ENCODE measurements at places on chromosomes 5 and 9.

DNA sequence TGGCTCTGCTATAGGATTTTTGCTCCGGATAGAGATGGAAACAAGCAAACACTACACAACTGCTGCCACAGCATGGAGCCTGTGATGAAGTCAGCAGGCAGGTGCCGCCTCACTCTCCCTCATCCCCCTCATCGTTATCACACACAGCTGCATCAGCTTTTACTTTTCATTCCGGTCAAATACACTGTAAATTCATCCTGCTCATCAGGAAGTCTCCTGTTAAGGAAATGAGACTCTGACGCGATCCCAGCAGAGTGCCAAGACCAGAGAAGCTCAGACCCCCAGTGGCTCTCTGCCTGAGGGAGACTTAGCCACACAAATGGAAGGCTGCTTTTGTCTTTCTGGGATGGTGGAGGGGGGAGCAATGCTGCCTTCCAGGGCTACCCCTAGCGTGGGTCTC lies 270.2 kb downstream of the ELAVL2 start:
- DNase-seq: no peak

DNA sequence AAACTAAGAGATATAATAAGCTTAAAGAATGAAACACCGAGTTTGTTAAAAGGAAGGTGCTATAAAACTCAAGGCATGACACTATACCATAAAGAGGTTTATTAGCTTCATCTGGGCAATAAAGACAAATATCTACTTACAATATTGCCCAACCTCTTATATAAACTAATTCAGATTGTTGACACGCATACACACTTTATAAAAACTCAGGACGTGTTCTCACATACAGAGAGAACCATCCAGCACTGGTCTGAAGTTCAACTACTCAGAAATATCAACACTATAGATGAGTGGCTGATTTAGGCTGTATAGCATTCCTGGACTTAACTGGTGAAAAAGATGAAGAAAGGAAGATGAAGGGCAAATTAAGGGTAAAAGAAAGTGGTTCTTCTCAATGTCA lies 81.2 kb downstream of the FRMD3 start:
- DNase-seq: no peak

DNA sequence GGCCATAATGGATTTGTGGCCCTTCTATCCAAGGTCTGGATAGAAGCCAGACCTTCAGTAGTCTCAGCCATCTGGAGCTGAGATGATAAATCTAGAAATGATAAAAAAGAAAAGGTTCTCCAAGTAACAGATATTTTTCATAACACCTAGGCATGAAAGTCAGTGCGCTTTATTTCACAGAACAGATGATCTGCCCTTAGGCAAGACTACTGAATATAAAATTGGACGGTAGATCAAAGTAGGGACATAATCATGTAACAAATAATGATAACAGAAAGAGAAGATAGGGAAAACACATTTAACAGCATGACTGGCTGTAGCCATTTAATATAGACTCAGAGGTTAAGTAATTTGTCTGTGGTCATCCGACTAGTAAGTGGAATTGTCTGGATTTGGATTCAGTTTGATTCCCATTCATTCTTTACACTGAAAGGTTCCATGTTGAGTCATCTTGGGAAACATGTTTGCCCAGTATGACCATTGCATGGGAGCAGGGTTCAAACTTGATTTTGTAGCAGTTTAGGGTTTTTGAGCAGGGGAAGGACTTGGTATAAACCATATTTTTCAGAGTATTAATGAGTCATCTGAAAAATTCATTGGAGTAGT lies 4.1 kb upstream of the CAVIN4 start:
- no peak for DNase-seq

DNA sequence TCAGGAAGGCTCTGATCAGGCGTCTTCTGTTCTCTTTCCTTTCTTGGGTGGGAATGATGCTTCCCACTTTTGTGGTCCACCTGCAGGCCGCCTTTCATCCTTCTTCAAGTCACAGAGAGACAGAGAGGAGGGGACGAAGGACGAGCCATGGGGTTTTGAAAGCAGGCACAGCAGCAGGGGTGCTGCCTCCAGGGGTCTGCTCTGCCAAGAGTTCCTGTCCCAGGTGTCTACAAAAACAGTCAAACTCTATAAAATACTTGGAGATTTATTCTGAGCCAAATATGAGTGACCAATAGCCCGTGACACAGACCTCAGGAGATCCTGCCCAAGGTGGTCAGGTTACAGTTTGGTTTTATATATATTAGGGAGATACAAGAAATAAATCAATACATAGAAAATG lies 34.5 kb upstream of the LCP2 start:
- no peak for DNase-seq

DNA sequence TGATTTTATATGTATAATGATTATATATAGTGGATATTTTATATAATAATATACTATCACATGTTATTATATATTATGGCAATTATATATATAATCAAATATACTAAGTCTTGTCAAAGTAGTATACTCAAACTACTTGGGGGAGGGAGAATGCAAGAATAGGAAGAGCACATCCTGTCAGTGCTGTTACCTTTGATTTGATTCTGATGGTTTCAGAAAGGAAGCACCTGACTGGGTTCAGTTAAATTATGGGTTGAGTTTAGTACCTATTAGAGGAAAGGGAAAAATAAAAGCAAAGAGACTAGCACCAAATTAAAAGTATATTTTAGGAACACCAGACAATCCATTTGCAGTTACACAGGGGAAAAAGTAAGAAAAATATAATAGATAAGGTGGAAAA lies 107.6 kb downstream of the GRIA1 start:
- no peak for DNase-seq

DNA sequence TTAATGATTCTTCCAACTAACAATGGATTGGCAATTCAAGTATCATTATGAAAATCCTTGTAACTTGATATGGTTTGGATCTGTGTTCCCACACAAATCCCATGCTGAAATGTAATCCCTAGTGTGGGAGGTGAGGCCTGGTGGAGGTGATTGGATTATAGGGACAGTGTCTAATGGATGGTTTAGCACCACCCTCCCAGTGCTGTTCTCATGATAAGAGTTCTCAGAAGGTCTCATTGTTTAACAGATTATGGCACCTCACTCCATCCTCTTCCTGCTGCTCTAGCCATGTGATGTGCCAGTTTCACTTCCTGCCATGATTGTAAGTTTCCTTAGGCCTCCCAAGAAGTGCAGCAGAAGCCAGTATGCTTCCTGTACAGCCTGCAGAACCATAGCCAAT lies 1116.2 kb upstream of the EDIL3 start:
- DNase-seq: no peak

GRCh38 chr5:88487066-88487465 lies 218.4 kb upstream of the TMEM161B start:
- no peak for DNase-seq

DNA sequence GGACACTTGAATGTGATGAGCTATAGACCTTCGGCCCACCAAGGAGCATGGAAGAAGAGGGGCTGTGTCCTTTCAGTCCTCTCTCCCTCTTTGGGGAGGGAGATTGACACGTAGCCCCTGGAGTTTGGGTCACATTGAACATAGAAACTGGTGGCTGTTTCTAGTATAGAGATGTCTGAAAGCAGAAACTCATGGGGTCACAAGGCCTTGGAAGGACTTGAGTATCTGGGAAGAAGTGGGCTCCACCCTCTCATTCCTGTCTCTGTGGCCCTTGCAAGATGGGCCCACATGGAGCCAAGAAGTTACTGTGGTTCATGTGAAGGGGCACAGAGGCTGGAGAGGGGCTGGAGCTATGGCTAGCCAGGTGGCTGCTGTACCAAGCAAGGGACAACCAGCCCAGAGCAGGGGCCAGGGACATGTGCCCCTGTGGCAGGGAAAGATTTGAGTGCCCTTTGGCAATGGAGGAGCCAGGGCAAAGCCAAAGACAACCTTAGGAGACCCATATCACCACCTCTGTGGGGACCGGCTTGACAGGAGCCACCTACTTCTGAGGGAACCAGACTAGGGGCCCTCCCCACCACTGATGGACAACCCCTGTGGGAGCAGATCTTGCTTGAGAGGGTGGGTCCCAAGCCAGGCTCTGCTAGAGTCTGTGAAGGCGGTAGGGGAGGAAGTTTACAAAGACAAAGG lies 12.8 kb upstream of the ANGPTL2 start:
- no peak for DNase-seq

DNA sequence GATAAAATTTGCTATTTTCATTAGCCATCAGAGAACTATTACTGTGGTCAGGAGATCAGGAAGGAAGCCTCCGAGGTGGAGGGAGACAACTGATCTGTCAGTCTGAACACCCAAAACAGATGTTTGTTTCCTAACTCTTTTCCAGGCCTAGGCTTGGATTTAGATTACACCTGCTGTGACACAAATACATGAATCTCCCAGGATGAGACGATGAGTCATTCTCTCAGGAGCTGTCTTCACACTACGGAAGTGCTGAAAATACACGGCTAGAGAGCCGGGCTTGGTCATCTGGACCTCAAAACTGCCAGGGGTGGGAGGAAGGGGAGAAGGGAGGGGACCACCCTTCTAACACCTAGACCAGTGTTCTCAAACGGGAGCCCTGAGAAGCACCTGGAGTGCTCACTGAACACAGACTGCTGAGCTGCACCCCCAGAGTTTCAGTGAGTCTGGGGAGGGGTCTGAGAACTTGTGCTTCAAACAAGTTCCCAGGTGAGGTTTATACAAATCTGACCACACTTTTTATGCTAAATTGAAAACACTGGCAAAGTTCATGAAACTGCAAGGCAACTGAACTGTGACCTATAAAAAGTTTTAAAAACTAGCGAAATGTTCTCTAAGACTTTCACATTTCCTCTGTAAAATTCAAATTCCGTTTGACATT lies 80.3 kb upstream of the EQTN start:
- no peak for DNase-seq

GRCh38 chr5:111079846-111080245 lies 8.3 kb downstream of the TSLP start:
- no peak for DNase-seq

DNA sequence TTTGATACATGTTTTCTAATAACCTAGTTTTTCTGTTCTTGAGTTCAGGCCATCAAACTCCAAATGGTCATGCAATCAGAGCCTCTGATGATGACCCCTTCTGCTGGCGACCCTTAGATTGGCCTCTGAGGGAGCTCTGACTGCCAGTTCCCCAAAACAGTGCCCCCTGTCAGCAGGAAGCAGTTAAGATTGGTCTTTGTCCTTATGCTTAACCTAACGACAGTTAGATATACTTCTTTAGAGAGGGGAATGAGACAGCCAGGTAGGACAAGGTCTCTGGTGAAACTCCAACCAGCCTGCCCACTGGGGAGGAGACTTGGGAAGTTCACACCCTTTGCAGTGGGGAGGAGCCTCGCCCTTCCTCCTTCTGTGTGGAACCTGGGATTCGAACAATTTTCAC lies 390.4 kb upstream of the KIF2A start:
- no peak for DNase-seq

DNA sequence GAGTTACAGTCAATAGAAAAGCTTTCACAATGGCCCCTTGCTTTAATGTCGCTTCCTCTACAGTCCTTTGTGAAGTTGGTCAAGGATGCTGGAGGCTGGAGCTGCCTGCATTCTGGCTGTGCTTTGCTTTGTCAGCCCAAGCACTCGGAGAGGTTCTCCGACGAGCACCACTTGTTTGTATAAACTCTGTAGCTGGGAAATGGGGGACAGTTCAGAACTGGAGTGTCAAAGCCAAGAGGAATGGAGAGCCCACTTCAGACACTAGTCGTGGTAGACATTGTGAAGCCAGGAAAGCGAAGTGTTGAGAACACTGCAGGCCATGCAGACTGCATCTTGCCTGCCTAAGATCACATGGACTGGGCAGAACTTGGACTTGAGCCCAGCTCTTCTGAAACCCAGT lies 330.3 kb downstream of the GADD45G start:
- DNase-seq: no peak

DNA sequence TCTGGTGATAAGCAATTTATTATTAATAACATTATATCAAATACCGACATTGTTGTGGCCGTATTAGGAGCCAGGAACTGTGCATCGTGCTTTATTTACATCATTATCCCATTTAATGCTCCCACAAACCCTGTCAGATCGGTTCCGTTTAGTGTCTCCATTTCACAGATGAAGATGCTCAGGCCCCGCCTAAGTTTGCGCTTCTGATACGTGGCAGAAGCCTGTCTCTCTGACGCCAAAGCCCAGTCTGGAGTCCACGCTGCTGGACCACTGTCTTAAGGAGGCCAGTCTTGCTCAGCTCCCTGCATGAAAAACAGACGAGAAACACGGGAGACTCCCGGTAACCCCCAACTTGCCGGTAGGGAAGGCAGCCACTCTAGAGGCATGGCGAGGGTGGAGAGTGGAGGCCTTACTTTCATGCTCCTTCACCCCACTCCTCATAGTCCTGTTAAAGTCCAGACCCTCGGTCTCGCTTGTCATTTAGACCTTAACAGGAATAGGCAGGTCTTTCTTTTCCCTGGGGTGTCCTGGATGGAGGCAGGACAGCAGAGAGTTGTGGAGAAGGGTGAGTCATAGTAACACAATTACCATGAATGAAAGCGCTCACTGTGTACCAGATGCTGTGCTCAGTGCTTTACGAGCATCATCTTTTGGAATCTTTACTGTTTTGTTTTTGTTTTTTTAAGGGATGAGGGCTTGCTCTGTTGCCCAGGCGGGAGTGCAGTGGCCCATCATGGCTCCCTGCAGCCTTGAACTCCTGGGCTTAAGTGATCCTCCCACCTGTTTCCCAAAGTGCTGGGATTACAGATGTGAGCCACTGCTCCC lies 872 bp downstream of the TXNDC15 start:
- peak; percentile 49 for DNase-seq

DNA sequence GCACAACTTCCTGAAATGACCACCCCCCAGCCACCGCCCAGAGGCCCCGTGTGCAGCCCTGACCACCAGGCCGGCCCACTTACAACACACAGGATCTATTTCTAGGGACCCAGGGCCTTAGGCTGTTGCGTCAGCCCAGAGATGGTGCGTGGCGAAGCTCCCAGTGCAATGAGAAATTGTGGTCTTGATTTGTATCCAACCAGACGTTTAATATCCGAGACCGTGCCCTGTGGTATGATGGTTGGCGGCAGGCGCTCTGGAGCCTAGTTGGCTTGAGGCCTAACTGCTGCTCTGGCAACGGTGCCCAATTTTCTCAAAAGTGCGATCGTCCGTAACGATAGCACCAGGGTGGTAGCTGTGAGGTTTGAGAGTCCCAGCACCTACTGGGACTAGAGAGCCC lies 32.6 kb upstream of the SLC6A19 start:
- DNase-seq: no peak

DNA sequence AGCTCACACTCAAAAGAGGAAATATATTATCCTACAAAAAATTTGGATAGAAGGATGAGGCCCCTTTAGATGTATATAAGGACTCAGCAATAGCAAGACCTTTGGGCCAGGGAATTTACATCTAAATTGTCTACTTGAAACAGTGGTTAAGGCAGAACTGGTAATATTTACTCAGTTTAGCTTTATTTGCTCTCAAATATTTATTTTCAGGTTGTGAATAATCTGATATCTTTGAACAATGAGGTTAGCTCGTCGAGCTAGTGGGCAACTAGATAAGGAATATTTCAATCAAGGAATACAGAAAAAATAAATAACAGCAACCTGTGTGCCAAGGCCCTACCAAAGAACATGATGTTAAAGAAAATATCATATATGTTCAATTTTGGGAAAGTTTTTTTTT lies 966.3 kb downstream of the DTWD2 start:
- no peak for DNase-seq
